ENCODE measurements at places on chromosomes 16 and 17.

GRCh38 chr17:15238676-15239422 lies 26.3 kb downstream of the PMP22 start:
- DNase-seq: no peak

DNA sequence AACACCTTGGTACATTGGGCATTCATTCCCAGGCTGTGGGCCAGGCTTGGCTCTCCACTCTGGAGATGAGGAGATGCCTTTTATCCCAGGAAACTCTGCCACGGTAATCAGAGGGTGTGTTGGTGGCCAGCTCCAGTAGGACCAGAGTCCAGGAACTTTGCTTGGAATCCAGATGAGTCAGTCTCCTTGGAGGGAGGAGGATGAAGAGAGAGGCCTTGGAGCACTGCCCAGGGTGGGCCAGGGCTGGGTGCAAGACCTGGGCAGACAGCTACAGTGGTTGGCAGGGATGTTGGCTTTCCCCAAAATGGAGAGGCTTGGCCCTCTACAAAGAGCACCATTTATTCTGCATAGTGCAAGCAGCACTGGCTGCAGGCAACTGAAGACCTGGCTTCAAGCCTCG lies 209.0 kb downstream of the RGS9 start:
- no peak for DNase-seq

DNA sequence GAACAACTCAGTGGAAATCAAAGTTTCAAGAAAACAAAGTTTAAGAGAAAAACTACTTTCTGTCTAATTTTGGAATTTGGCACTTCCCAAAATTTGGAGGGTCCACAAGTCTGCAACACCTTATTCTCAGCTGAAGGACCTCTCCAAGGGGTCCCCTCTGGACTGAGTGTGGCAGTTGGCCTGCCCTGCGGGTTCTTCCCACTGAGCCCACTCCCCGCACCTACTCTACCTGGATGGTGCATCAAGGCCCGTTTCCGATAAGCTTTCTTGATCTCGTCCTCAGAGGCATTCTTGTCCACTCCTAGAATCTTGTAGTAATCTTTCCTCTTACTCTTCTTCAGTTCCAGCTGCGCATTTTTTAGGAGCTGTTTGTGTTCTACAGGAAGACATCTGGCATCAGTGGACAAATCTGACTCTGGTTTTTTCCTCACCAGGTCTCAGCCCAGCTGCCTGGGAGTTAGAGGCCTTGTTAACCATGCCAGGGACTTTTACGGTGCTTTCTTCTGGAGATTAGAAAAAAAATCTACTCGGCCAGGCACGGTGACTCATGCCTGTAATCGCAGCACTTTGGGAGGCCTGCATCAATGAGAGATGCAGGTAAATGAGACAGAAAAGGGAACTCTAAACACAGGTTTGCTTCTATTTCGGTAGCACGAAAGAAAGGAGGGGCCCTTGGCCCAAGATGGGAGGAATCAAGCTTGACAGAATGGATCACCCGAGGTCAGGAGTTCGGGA lies 15.6 kb downstream of the CNP start:
- no peak for DNase-seq

GRCh38 chr16:1362807-1363206 lies 11.1 kb downstream of the GNPTG start:
- DNase-seq: no peak

GRCh38 chr16:17532338-17532995 lies 61.7 kb upstream of the XYLT1 start:
- DNase-seq: no peak

GRCh38 chr16:19113577-19114358 lies at the start of gene ITPRIPL2:
Gene ITPRIPL2 (plus strand): TSS chr16:19113964. CDS start chr16:19114462, 498 bp downstream.
- DNase-seq: peak; percentile 92

GRCh38 chr16:70687671-70688245 lies 1.9 kb upstream of the MTSS2 start:
- peak; percentile 61 for DNase-seq

DNA sequence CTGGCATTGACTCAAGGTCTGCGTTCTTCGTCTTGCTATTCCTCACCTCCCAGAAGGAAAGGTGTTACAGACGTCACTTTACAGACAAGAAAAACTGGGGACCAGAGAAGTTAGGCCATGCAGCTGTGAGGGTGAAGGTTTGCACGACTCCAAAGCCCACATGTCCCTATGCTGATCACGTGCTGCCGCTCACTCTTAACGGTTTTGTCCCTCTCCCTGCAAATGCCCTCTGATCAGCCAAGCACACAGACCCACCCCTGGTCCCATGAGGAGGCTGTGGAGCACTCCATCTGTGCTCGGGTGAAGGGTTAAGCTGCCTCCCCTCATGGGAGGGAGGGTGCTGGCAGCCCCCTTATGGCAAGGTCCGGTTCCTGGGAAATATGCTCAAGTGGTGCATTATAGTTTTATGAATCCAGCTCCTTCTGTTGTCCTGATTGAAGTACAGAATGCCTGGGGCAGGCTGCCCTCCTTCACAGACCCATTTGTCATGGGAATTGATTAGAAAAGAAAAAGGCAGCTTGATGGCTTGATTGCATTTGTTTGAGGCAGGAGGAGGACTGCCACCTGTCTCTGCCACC lies 18.8 kb downstream of the CCDC182 start:
- DNase-seq: no peak

DNA sequence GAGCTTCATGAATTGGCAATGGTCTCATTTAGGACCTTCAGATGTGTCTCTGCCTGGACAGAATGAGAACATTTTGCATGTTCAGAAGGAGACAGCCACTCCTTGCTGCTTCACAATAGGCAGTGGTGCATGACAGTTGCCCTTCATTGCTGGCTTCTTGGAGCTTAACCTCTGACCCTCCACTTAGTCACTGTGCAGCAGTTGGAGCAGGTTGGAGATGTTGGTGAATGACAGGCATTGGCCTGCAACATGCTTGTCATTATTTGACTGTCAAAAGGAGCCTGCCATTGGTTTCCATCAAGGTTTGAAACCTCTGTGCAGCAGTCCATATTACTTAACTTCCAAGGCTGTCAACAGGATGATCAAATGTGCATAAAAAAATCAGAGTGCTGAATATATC lies 22.7 kb downstream of the FTO start:
- DNase-seq: no peak

- DNase-seq: no peak
These were observed 480 bp downstream of the TXNL4B start for GRCh38 chr16:72092832-72093447.

DNA sequence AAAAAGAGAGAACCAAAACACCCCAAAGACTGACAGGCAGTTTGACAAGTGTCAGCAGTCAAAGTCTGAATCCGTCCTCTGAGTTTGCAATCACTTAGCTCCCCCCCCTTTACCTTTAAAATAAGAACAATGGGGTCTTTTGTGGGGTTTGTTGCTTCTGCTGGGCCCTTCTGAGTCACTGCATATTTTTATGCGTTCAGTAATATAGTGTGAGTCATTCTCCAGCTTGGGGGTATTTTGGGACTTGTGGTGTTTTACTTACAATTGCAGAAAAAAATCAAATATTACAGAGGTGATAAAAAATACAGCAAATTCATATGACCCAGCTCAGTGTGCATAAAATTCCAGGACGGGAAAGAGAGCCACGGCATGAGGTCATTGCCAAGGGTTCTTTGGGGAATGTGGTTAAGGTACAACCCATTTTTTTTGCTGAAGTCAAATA lies 120.1 kb downstream of the CYLD start:
- no peak for DNase-seq

- no peak for DNase-seq
These were observed 34.3 kb downstream of the CPSF4L start for GRCh38 chr17:73227379-73227778.

- no peak for DNase-seq
These were observed 11.7 kb downstream of the CAVIN1 start for GRCh38 chr17:42411361-42411760.

- no peak for DNase-seq
These were observed at the start of gene TPSG1 for GRCh38 chr16:1225051-1225451. Gene TPSG1 (minus strand): TSS chr16:1225268. CDS start chr16:1225252, 16 bp downstream.

DNA sequence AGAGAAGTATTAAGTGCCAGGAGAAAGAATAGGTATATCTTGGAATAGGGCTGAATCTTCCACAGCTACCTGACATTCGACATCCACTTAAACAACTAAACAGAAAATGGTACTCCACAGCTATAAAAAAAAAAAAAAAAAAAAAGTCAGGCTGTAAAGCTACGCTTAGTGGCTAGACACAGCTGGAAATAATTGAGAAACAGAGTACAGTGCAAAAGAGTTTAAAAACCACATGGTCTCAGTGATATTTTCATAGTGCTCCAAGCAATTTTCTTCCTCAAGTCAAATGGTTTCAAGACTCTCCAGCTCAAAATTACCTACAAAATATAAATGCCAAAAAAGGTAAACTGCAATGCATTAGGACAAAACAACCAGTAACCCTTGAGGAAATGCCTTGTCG lies 607.1 kb downstream of the KCNJ2 start:
- no peak for DNase-seq

DNA sequence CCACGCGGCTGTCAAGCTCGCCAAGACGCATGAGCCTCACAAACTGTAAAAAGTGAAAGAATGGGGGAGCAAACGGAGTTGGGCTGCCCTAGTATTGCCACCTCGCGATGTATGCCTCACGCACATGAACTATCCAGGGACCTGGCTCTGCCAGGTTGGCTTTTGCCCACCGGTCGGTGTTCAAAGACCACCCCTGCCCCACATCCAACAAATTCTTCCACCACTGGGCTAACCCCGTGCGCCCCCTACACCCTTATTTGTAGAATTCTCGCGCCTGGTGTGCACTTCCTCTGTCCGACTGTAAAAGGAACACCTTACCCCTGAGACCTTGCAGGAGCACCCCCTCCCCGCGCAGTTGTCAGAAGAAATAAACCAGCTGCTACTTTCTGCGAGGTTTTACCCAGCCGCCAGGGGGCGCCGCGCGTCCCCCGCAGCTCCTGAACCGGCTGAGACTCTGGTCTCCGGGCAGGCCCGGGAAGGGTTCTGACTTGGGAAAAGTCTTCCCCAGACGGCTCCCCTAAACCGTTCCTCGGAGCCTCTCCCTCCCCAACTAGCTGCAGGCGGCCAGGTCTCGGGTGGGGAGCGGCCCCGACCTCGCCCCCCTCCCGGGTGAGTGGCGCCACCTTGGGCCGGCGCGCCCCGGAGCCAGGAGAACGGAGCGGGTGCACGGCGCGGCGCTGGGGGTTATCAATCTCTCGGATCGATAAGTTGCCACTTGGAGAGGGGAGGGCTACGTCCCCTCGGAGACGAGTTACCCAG lies 1.7 kb upstream of the ZNF423 start:
- peak; percentile 60 for DNase-seq

GRCh38 chr16:57680842-57681375 lies 12.8 kb downstream of the ADGRG3 start:
- no peak for DNase-seq

DNA sequence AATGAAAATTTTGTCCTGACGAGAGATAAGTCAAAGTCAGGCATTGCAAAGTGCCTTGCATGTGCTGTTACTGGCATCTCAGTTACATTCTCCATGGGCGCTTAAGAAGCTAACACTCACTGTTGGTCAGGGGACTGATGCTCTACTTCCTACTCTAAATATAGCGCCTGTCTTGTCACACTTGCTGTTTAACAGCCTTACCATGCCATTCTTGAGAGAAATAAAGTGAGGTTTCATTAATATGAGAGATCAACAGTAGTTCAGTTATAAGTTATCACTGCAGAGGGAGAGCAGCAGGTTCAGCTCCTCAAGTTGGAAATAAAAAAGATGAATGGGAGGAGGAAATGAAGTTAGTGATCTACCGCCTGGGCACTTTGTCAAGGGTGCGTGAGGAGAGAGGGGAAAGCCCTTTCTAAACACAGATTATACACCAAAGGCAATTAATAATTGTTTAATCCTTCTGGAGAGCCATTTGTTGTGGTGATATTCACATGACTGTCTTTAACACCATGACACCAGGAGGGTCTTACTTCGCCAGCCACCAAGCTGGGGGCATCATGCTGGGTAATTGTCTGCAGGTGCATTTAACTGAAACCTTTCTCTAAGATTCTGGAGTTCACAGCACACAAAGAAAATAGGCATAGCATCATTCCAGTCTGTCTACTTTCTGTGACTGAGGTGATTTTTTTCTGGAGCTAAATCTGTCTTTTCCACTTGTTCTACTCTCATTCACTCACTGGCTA lies 568.7 kb upstream of the HSBP1 start:
- DNase-seq: no peak

GRCh38 chr16:50711862-50712559 lies 18.6 kb downstream of the NOD2 start:
- peak; percentile 82 for DNase-seq

DNA sequence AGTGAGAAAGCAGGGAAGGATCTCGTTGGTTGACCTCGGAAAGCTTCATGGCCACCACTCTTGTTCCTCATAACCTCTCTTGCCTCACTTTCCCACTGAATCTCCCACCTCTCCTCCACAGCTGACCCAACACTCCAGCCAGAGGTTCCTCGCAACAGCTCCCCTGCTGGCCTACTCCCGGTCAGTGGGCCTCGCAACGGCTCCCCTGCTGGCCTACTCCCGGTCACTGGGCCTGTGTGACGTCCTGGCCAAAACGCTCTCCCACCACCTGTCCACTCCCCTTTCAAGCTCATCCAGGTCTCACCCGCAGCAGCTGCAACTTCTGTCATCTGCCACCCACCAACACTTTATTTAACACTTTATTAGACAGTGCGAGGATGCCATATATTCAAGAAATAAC lies 149.1 kb downstream of the VPS53 start:
- DNase-seq: no peak

DNA sequence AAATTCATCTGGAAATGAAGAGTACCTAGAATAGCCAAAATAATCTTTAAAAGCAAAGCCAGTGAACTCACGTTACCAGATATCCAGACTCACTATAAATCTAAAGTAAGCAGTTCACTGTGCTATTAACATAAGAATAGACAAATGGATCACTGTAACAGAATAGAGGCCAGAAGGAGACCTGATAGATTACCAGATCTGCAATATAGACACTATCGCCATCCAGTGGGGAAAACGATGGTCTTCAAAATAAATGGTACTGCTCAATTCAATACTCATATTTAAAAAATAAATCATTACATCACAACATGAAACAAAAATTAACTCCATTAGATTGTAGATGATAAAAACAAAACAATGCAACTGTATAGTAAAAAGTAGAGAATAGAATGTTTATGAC lies 158.6 kb upstream of the CDH8 start:
- no peak for DNase-seq

DNA sequence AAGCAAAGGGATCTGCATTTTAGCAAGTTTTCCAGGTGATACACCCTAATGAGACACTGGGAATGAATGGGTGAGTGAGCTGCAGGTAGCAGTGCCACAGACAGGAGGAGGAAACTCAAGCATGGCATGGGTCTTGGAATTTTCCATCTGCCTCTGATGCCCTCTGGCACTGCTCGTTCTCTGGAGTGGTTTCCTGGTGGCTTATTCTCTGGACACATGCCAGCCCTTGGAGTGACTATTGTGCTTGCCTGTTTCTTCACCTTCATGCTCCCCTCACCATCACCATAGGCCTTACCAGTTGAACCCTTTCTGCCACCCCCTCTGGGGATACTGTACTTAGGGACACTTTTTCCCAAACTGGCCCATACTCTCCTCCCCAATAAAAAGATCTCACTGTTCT lies 1.6 kb downstream of the COASY start:
- DNase-seq: no peak

- DNase-seq: no peak
These were observed 67.2 kb downstream of the RPTOR start for GRCh38 chr17:80611816-80612215.
